GM12878 (cell line): ENCODE measurements at places on chromosomes 11 and 22. TPM values are rescaled to one million over a fixed set of nuclear protein-coding genes. Genes with fewer than 3 reads are reported as not detected.

The DYNC2H1 gene
- polyA plus RNA-seq, result 0.01 and 0.16 TPM in 2 replicates

The FBXO7 gene
- polyA plus RNA-seq, result 120 and 129 TPM in 2 replicates

The MUC6 gene
- polyA plus RNA-seq, result not detected in 2 replicates

The KCNK4 gene
- not detected in 2 replicates for polyA plus RNA-seq

The RASD2 gene
- polyA plus RNA-seq, result not detected in 2 replicates

The OR8D4 gene
- polyA plus RNA-seq, result not detected in 2 replicates

The ZBTB16 gene
- polyA plus RNA-seq, result not detected in 2 replicates

The LSP1 gene
- polyA plus RNA-seq, result 442 and 464 TPM in 2 replicates

The PAAF1 gene
- 60.2 and 65.8 TPM in 2 replicates for polyA plus RNA-seq

The OR52I1 gene
- polyA plus RNA-seq, result not detected in 2 replicates

The PHOX2A gene
- not detected in 2 replicates for polyA plus RNA-seq

The NAV2 gene
- polyA plus RNA-seq, result 0.64 and 1.3 TPM in 2 replicates

The BEST1 gene
- polyA plus RNA-seq, result 2.3 and 2.4 TPM in 2 replicates

The MS4A7 gene
- 1.8 and 2.3 TPM in 2 replicates for polyA plus RNA-seq
